ENCODE measurements at places on chromosomes 6 and 20.

DNA sequence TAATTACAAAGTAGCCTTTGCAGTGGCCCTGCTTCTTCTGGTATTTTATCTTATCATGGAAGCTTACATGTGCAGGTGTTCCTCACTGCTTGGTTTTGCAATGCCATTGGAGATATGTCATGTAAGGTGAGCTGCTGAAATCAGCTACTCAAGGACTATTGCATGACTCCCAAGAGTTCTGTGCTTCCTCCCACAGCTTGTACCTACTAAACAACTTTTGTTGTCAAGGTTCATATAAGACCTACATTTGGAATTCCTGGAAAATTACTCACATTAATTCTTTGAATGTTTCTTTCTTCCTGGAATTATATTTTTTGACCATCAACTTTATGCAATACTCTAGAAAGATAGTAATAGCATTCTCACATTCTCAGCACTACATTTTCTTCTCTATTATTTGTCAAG lies 427.5 kb upstream of the HSF2 start:
- no peak for DNase-seq

DNA sequence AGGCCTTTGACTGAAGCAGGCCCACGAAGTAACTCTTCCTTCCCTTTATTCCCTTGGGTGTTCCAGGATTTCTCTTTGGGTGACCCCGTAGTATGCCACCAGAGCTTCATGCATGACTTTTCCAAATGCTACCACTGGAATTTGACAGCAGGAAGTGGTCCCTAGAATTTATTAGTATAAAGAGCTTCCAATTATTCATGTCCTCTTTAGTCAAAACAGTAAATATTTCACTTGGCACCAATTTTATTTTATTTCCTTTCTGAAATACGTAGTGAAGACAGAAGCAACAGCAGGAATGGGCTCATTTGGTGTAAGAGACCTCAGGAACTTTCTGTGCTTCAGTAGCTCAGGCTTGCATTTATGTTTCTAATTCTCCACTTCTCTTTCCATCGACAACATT lies 151.3 kb downstream of the LCA5 start:
- no peak for DNase-seq

DNA sequence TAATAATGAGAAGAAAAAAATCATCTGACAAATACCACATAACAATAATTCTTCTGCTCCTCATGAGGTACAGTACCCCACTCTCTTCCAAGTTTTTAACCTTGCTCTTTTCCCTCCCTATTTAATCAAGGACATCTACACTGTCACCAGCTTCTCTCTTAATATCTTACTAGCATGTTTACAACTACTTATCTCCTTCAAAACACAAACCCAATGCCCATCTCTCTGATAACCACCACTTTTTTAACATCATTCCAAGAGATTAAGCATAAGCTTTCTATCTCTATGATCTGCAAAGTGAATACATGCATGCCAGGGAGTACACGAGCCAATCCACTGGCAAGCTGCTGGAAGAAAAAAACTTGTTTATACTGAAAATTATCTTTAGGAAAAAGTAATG lies 10.3 kb downstream of the CEP85L start:
- DNase-seq, result no peak

- no peak for DNase-seq
These were observed 158.2 kb upstream of the IMPG1 start for GRCh38 chr6:76230711-76231110.

DNA sequence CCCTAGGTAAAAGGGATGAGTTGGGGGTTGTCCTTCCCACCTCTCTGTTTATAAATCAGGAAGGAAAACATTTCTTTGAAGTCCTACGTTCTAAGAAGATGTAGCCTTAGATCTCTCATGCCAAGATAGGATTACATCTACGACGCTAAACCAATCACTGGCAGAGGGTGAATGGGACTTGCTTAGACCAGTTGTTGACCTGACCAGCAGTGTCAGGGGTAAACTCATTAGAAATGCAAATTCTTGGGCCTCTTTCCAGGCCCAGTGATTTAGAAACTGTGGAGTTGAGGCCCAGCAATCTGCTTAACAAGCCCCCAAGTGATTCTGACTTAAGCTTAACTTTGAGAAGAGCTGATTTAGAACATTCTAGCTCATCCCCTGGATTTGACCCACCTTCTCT lies 147.1 kb upstream of the THEMIS start:
- DNase-seq, result no peak

DNA sequence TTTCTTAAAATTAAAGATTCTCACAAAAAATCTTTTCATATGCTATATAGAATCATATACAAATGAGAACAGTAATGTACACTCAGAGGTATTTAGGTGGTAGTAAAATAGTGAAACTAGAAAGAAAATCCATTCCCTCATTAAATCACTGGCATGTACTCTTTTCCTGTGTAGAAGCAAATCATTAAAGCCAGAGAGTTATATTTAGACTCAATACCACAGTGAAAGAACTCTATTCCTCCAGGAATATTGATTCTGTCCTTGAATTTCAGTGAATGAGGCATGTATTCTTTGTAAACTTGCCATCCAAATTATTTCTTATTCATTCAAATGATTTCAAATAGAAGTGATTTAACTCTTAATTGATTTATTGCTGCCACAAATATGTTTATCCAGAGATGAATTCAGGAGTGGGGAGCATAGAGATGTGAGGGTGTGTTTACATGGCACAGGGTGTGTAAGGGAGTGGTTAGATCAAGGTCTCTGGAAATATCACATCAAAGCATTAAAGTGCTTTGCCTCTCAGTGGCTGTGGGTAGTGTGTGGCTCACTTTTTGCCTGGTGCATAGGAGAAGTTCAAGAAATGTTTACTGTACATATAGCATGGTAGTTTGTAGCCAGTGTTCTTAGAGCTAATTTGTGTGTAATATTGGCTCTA lies 141.2 kb downstream of the FAM83B start:
- DNase-seq, result no peak

- DNase-seq, result no peak
These were observed 13.1 kb upstream of the FNDC1 start for GRCh38 chr6:159156089-159156488.

- no peak for DNase-seq
These were observed 398.4 kb downstream of the BTBD9 start for GRCh38 chr6:38241200-38241871.

DNA sequence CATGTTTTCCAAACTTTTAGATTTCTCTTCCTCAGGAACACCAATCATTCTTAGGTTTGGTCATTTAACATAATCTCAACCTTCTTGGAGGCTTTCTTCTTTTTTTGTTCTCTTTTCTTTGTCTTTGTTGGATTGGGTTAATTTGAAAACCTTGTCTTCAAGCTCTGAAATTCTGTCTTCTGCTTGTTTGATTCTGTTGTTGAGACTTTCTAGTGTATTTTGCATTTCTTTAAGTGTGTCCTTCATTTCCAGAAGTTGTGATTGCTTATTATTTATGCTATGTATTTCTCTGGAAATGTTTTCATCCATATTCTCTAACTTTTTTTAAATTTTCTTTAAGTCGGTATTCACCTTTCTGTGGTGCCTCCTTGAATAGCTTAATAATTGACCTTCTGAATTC lies 42.2 kb downstream of the STMND1 start:
- no peak for DNase-seq

- no peak for DNase-seq
These were observed 6.4 kb downstream of the TPMT start for GRCh38 chr6:18148304-18149025.

GRCh38 chr6:18269253-18269652 lies 4.9 kb upstream of the DEK start:
- DNase-seq, result no peak

DNA sequence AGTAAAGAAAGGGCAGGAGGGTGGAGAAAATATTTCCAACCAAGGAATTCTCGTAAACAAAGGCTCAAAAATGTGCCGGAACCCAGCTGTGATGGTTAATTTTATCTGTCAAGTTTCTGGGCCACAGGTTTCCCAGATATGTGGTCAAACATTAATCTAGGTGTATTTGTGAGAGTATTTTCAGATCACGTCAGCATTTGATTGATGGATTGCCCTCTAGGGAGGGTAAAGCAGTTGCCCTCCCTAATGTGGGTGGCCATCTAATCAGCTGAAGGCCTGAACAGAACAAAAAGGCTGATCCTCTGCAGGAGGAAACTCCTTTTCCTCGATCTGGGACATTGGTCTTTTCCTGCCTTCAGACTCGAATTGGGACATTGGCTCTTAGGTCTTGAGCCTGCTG lies 298.7 kb upstream of the TCF21 start:
- DNase-seq, result no peak

DNA sequence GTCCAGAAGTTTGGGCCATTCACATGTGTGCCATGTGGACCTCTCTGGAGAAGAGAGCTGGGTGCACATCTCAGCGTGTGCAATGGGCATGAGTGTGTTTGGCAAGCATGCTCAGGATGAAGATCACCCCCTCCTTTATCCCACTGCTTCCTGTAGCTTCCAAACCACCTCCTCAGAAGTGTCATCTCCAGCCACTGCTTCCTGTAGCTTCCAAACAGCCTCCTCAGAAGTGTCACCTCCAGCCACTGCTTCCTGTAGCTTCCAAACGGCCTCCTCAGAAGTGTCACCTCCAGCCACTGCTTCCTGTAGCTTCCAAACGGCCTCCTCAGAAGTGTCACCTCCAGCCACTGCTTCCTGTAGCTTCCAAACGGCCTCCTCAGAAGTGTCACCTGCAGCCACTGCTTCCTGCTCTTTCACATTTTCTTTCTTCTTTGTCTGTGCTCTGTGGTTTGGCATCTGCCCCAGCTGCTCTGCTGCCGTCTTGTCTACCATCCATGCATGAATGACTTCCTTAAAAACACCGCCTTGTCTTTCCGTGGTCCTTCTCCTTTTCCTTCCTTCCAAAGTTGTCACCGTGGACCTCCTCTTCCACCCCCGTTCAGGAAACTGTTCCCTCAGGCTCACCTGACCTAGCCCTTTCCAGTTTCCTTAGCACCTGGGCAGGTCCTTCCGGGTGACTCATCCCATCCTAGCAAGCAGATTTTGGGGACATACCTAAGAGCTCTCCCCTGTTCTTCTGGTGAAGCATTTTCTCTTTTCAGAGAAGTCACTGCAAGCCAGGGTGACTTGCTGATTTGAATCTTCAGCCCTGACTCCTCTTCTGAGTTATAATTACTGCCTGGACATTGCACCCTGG lies 43.5 kb upstream of the TIAM2 start:
- no peak for DNase-seq

DNA sequence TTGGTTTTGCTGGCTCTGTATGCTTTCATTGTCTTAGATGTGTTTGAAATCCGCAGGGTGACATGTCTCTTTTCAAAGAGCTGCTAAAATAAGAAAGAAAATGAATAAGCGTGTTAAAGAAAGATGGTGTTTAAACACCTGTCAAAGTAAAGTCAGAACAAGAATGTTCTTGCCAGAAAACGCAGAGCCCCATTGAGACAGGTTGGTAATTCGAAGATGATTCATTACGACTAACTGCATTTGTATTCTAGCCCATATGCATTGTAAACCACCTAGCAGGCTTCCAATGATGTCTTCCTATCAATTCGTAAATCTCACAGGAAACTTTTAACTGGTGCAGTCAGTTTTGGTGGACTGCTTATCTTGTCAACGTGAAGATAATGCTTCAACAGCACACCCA lies 16.8 kb downstream of the PHACTR2 start:
- DNase-seq, result no peak

- no peak for DNase-seq
These were observed 65.5 kb downstream of the YTHDF1 start for GRCh38 chr20:63150391-63150898.

DNA sequence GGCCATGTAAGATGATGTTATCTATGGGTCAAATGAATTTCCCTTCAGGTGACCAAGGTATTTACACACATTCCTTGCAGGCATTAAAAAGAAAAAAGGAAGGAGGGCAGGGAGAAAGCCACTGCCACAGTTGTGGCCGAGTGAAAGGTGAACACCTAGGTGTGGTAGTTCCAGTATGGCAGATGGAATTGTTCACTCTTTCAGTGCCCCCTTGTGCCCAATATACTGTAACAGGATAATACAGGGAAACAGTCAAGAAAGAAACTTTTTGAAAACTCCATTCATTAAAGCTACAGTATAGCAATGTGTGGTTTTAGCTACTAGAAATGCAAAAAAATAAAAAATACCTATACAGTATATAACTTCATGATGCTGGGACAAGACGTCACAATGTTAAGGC lies 52.1 kb downstream of the BMP2 start:
- no peak for DNase-seq

GRCh38 chr20:48686238-48687116 lies 141.3 kb downstream of the PREX1 start:
- no peak for DNase-seq

DNA sequence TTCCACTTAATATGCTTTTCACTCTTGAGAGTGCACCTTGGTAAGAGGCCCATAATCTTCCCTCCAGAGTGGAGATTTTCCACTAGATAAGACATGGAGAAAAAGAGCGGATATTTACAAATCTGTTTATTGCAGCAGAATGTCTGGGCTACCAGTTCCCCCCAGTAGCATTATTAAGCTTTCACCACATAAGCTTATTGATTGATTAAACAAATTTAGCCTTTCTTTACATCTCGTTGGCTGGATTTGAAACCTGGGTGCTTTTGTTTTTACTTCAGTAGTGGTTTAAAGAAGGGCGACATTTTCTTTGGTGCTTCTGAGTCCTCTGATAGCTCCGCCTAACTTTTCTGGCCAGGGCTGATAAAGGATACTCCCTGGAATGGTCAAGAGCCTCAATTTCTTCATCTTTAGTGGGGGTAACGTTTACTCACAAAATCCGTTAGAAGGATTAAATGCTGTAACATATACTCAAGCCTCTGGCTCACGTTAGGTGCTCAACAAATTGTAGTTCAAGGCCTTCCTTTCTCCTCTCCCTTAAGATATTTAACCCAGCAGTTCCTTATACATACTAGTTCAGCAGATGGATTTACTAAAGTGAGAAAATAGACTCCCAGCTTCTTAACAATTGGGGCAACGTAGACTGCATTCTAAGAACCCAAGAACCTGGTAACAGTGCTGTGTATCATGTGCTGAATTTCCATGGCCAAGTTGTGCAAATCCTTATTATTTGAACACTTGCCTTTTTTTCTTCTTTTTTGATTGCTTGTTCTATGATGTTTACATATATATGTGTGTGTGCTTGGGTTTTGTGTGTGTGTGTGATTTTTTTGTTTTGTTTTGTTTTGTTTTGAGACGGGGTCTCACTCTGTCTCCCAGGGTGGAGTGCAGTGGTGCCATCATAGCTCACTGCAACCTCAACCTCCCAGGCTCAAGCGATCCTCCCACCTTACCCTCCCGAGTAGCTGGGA lies 91.4 kb downstream of the RREB1 start:
- DNase-seq, result no peak

DNA sequence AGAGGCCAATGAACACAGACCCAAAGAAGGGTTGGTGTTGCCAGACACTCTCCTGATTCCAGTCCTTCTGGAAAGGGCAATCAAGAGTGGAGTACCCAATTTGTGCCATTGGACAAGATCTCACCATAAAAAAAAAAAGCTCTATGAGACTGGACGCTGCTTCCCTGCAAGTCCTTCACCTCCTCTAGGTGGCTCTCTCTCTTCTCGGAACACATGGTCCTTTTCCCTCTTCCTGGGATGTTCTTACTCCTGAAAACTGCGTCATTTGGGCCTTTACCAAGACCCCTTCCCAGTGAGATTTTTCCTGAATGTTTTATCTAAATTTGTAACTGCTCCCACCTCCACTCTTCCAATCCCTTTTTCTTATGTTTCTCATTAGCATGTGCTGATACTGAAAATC lies 280.8 kb downstream of the FOXA2 start:
- no peak for DNase-seq

Data from hippocampal formation (tissue), 2 donors.